RPMI7951 (cell line): ENCODE measurements at places on chromosomes 16 and 17.

DNA sequence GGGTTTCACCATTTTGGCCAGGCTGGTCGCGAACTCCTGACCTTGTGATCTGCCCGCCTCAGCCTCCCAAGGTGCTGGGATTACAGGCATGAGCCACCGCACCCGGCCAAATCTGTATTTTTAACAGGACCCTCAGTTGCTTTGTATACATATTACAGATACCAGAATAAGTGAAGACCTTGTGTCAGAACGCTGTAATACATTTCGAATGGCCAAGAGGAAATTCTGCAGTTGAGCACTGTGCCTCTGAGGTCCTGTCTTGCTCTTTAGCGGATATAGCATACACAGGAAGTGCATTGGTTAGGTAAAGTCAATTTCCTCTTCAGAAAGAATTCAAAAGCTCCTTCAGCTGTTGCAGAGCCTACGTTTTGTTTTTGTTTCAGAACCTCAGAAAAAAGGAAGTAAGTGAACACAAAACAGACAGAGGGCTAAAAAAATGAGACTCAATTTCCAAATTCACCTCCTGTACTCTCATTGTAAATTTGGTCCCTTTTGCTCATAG is 15.7 kb downstream of the CRLF3 start:
- no peak for DNase-seq

GRCh38 chr16:6682142-6682811 is 650.4 kb upstream of the RBFOX1 start:
- DNase-seq, result peak; percentile 1

DNA sequence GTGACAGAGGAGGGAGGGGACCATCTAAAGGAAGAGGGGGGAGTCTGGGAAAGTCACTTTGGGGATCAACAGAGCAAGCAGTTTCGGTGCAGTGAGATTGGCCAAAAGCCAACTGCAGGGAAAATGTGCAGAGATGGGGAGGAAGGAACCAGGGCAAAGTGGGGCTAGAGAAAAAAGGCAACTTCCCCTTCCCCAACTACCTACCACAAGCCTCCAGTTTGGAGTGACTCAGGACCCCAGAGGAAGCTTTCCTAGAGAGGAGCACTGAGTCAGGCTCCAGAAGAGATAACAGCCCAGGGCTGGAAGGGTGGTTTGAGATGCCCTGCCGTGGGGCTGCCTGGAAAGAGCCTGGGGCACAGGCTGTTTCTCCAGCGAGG is 6.9 kb upstream of the CD300LD start:
- DNase-seq, result no peak

GRCh38 chr16:19382887-19383816 is 34.5 kb upstream of the TMC5 start:
- no peak for DNase-seq

DNA sequence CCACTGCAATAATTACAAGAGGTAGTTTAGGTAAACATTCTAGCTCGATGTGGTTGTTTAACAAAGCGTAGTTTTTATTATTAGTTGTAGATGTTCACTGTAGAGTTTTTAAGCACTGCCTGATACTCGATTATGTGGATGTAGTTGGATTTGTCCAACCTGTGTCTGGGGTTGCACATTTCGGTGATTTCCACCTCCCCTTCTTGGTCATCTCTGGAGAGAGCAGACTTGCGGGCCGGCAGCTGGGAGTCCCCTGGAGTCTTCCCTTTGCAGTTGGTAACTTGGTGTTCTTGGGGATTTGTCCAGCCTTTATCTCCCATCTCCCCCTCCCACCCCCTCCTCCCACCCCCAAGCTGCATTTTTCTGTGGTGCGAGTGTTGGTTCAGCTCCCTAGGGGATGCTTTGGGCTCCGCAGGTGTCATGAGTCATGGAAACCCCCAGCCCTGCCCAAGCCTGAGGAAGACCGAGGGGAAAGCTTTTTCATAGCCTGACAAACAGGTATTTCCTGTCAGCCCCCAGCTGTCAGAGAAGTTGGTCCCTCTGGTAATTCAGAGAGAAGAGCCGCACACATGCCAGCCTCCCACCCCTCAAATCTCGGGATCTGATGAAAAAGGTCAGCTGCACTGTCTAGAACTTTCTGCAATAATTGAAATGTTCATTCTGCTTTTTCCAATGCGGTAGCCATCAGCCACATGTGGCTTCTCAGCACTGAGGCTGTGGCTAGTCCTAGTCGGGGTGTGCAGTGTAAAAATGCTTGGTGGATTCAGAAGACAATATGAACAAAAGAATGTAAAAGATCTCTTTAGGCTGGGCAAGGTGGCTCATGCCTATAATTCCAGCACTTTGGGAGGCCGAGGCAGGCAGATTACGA is 50.3 kb downstream of the KSR1 start:
- DNase-seq, result no peak

DNA sequence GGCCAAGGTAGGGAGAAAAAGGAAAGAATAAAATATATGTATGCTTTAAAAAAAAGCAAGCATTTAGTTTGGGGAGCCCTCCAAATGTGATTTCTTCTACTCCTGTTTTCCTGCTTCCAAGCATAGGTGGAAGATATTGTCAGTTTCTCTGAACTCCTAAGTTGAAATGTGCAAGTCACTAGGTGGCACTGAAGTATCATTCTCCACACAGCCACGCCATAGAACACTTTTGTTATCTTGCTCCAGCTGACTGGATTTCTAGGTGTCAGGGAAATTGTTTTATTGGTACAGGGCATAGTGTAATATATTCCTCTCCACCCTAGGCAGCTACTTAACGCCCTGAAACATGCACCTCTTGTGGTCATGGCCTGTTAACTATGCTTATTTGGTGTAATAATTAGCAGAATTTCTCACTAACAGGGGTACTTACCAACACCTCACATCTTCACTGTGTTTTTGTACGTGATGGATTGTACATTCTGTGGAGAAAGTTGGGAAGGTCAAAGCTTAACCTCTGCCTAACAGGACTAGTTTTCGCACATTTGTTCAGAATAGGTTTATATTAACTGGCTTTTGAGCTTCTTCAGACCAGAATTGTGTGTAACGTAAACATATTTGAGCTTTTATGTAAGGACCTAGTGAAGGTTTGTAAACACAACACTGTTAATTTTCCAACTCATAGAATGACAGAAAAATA is 69.3 kb downstream of the FTO start:
- peak; percentile 77 for DNase-seq

DNA sequence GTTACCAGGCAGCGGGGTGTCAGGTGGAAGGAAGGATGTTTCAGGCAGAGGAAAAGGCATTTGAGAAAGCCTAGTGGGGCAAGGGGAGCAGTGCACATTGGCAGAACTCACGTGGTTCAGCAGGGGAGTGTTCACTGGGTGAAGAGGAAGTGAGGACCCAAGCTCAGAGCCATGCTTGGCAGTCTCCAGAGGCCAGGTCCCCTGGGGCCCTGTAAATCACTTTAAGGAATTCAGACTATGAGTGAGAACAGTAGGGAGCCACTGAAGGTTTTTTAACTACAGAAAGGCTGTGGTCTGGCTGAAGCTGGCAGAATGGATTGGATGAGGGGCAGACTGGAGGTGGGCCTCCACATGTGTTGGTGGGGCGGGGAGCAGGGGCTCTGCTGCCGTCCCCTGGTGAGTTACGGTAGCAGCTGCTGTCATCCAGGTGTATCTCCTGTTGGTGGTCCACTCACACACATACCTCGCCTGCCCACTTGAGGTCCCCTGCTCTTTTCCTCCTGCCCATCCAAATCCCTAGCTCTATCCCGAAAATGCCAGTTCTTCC is 5.1 kb downstream of the CLEC16A start:
- DNase-seq, result peak; percentile 22

- peak; percentile 64 for DNase-seq
Measured at GRCh38 chr16:87918338-87918737, 18.0 kb downstream of the CA5A start.

GRCh38 chr16:48124266-48124665 is 31.5 kb downstream of the ABCC12 start:
- DNase-seq, result peak; percentile 62

DNA sequence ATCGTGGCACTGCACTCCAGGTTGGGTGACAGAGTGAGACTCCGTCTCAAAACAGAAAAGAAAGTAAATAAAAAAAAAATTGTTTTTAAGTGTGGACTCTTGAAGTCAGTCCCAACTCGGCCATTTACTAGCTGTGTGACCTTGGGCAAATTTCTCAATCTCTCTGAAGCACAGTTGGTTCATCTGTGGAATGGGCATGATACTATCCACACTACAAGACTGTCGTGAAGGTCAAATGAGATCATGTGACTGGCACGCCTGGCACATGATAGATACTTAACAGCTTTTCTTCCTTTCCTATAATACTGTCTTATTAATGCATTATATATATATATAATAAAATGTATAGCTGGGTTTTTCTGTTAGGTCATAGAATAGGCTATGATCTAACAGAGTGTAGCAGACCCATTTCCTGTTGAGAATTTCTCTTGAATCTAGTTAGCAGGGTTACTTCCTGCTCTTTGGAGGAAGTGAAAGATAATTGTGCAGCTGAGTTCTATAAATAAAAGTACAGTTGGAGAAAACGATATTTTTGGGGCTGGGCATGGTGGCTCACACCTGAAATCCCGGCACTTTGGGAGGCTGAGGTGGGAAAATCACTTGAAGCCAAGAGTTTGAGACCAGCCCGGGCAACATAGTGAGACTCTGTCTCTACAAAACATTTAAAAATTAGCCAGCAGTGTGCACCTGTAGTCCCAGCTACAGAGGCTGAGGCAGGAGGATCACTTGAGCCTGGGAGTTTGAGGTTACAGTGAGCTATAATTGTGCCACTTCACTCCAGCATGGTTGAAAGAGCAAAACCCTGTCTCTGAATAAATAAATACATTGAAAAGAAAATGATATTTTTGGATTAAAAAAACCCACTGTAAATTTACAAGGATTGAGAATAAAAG is 7.3 kb downstream of the MILR1 start:
- no peak for DNase-seq

DNA sequence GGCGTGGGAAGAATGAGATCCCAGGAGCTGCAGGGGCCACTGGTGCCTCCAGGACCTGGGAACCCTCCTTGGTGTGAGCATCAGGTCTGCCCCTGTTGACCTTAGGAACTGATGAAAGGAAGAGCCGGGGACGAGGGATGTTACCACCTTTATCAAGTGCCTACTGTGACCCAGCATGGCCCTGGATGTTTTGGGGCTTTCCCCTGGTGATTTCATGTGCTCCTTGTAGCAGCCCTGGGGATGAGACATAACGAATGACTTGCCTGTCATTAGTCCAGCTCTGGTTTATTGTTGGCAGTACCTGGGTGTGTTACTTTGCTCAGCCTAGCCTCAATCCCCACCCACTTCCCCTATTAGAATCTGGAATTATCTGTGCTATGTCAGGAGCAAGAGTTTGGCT is 39.9 kb downstream of the WSCD1 start:
- DNase-seq, result no peak

GRCh38 chr17:14427900-14428647 is 127.2 kb downstream of the HS3ST3B1 start:
- DNase-seq, result no peak

- peak; percentile 30 for DNase-seq
Measured at GRCh38 chr17:71460943-71461342, 659.9 kb upstream of the SOX9 start.

DNA sequence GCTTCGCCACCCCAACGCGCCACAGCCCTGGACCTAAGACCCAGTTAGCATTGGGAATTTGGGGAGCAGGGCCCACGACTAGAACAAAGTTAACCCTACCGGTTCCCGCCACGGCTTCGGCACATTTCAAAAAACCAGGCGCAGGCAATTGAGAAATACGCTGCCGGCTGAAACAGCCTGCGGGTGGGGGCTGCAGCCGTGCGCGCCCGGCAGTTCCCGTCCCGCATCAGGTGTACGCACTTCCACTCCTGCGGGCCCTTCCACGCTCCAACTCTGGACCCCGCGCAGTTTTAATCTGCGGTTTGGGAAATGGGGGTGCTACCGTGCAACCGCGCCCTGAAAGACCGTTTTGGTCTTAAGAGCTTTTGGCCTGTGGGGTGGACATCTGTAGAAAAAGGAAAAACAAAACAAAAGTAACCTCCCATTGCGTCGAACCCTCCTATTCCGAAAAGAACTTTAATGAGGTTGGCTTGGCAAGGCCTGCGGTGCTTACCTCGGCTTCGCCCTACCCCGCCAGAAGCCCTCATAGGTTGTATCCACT is 7.1 kb downstream of the IRX5 start:
- DNase-seq, result no peak

GRCh38 chr17:83058266-83058798 is 21.1 kb upstream of the METRNL start:
- no peak for DNase-seq

- peak; percentile 39 for DNase-seq
Measured at GRCh38 chr17:6078458-6078871, 8.3 kb downstream of the WSCD1 start.

DNA sequence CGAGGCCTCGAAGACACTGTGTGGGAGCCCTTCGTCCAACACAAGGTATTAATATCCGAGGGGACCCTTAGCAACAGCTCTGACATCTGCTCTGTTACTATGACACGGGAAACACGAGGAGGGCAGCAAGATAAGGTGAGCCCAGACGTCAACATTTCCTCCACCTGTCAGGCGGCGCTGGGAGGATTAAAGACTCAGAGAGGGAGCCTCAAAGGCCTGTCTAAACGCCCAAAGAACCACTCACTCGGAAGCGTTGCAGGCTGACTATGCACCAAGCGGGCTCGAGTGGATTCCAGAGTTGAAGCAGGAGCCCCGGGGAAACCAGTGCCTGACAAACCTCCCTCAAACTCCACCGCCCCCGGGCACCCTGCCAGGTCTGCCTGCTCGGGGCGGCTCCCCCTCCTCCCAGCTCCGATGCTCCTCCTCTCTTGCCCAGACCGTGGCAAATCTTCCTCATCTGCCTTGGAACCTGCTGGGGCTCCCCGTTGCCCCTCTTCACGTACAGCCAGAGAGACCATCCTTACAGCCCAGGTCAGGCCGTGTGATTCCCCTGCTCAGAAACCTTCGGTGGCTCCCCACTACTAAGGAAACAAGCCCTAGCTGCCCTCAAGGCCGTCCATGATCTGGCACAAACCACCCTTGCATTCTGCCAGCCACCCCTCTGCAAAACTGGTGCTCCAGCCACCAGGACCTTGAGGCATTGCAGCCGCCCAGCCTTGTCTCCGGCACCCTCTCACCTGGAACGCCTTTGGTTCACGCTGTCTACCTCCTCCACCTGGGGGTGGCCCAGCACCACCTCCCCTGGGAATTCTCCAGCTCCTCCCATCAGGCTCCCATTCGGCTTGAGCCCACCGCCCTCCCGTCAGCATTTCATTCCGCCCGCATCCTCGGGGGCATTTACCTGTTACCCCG is 16.2 kb downstream of the RPH3AL start:
- no peak for DNase-seq

- no peak for DNase-seq
Measured at GRCh38 chr16:67674851-67675578, 8.4 kb downstream of the C16orf86 start.

DNA sequence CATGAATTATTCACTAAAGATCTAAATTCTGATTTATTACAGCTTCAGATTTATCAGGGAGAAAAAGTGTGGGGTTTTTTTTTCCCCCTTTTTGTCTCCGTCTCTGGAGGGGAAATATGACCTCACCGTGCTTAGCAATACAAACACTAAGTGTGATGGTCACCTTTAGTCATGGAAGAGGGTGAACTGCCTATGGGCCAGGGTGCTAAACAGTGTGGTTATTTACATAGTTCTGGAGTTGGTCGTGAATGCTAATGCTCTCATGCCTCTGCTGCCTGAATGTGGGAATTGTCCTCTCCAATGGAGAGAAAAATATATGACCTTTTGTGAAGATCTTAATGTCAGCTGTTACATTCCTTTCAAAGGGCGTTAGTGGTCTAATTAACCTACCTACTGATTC is 44.8 kb upstream of the MSI2 start:
- peak; percentile 3 for DNase-seq
